Aorta (tissue), 5 donors: ENCODE measurements at places on chromosomes 6 and 20.

DNA sequence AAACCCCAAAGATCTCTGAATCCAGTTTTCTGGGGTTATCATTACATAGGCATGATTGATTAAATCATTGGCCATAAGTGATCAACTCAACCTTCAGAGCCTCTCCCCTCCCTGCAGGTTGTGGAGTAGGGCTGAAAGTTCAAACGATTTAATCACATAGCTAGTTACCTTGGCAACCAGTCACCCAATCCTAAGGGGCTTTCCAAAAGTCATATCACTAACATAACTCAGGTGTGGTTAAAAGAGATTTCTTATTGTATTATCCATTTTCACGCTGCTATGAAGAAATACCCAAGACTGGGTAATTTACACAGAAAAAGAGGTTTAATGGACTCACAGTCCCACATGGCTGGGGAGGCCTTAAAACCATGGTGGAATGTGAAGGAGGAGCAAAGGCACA is 935.1 kb upstream of the SLC35B3 start:
- no peaks in the 10 kb centered on the region for H3K4me1 ChIP-seq
- H3K27ac ChIP-seq = no peak overlapping the region
- no peak for DNase-seq
- H3K27me3 ChIP-seq = no peaks in the 10 kb centered on the region
- H3K4me3 ChIP-seq = no peak overlapping the region

GRCh38 chr6:52904562-52905279 is 4.8 kb downstream of the GSTA3 start:
- H3K4me1 ChIP-seq = no peaks in the 10 kb centered on the region
- H3K27me3 ChIP-seq = no peaks in the 10 kb centered on the region
- H3K4me3 ChIP-seq = no peak overlapping the region
- DNase-seq = no peak
- no peaks in the 10 kb centered on the region for H3K36me3 ChIP-seq

DNA sequence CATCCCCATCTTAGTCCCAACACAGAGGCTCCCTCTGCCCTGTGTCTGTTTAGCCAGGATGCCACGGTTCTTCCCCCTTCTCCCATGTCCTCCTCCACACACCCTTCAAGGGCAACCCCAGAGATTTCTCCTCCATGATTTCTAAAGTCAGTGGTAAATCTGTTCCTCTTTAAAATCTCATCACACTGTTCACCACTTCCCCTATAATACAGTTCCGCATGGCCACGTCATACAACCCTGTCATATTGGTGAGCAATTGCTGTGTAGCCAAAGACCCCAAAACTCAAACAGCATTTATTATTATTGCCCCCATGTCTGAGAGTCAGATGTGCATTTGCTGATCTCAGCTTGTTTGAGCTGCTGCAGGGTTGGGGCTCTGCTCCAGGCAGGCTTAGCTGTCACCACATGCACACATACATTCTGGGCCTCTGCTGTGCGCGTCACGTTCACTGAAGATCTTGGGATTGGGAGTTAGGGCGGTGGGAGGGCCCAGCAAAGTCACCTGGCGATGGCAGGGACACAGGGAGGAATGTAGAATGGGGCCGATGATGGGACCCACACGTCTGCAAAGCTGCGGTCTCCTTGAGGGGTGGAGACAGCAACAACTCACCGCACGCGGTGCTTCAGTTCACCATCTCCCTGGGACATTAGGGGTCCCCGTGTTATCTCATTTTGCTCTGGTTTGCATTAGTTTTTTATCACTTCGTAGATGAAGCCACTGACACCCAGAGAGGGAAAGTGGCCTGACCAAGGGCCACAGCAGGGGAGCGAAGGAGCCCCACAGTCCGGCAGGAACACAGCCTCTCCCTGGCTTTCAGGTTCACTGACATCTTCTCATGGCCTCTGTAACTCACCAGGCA is 36.9 kb upstream of the CD93 start:
- H3K4me3 ChIP-seq = no peak overlapping the region
- no peak overlapping the region for H3K27ac ChIP-seq
- no peaks in the 10 kb centered on the region for H3K36me3 ChIP-seq
- H3K4me1 ChIP-seq = no peaks in the 10 kb centered on the region

- DNase-seq = no peak
- no peaks in the 10 kb centered on the region for H3K4me1 ChIP-seq
- no peak overlapping the region for H3K4me3 ChIP-seq
- H3K27ac ChIP-seq = no peak overlapping the region
Observed at GRCh38 chr6:31614075-31614619, 887 bp upstream of the AIF1 start.

DNA sequence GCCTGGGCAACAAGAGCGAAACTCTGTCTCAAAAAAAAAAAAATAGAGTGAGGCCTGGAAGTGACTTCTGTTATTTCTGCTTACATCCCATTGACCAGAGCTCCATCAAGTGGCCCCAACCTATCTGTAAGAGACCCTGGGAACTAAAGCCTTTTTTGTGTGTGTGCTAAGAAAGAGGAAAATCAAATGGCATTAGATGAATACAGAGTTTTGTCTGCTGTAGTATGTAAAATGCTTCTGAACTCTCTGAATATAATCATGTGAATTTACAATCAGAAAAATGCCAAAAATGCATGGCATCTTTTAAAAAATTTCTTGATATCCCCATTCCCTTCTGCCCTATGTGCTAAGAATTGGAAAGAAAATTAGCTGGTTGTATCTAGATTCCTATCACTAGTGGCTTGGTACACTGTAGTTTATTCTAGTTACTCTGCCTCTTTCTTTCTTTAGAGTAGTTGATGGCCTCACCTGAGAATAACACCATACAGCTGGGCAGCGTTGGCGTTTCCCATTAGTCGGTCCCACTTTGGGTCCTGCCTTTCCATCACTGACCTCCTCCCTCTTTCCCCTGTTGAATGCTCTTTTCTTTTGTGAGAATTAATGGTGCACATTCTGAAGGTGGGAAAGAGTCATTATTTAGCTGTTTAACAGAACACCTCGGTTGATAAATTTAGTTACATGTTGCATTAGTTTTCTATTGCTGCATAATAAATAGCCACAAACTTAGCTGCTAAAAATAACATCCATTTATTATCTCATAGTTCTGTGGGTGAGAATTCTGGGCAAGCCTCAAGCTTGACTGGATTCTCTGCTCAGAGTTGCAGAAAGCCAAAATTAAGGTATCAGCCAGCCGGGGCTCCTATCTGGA is 38.2 kb downstream of the SAMD5 start:
- no peak overlapping the region for H3K4me3 ChIP-seq
- no peak overlapping the region for H3K27ac ChIP-seq
- H3K36me3 ChIP-seq = no peaks in the 10 kb centered on the region
- H3K27me3 ChIP-seq = no peaks in the 10 kb centered on the region
- H3K4me1 ChIP-seq = no peaks in the 10 kb centered on the region

- no peaks in the 10 kb centered on the region for H3K27me3 ChIP-seq
- no peak overlapping the region for H3K27ac ChIP-seq
- no peak for DNase-seq
- no peaks in the 10 kb centered on the region for H3K36me3 ChIP-seq
- no peak overlapping the region for H3K4me3 ChIP-seq
Observed at GRCh38 chr6:152571089-152571488, 66.1 kb downstream of the SYNE1 start.

GRCh38 chr6:149482545-149483333 is 2.1 kb downstream of the ZC3H12D start:
- no peak overlapping the region for H3K27ac ChIP-seq
- no peaks in the 10 kb centered on the region for H3K27me3 ChIP-seq
- H3K36me3 ChIP-seq = no peaks in the 10 kb centered on the region
- DNase-seq = no peak
- H3K4me1 ChIP-seq = no peaks in the 10 kb centered on the region
- no peak overlapping the region for H3K4me3 ChIP-seq

- no peak overlapping the region for H3K4me3 ChIP-seq
- H3K4me1 ChIP-seq = no peaks in the 10 kb centered on the region
- peak; percentile 82 for DNase-seq
- no peaks in the 10 kb centered on the region for H3K27me3 ChIP-seq
Observed at GRCh38 chr20:31608251-31608945, 3.3 kb downstream of the ID1 start.

GRCh38 chr20:64130876-64131275 is 23.5 kb upstream of the NPBWR2 start:
- DNase-seq = peak; percentile 4
- no peaks in the 10 kb centered on the region for H3K36me3 ChIP-seq

DNA sequence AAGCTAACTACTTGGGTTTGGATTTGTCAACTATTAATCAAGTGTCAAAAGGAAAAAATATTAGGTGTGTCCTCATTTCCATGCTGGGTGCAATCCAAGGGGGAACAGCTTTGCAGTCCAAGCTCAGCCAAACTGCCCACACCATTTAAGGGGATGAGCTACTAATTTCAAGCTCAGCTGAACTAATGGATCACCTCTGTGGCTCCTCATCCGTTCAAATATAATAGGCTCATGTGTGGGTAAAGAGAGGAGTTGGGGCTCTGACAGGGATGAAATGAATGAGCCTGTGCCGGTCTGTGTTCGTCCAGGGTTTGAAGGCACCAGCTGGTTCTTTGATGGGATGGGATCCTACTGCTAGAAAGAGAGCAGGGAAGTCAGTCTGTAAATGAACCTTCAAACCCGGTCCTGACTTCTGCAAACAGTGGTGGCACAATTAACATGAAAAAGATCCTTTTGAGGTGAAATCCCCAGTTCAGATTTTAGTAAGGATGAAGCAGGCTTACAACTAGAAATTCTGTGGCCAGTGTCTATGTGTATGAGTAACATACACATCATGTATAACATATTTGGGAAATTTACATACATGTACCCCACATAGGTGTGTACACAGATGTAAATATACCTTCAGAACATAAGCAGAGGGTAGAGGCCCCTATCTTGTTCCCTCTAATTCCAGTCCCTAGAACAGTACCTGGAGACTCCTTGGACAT is 41.9 kb downstream of the TTI1 start:
- H3K27me3 ChIP-seq = no peaks in the 10 kb centered on the region
- no peak for DNase-seq
- no peak overlapping the region for H3K4me3 ChIP-seq
- H3K27ac ChIP-seq = no peak overlapping the region
- H3K4me1 ChIP-seq = no peaks in the 10 kb centered on the region

DNA sequence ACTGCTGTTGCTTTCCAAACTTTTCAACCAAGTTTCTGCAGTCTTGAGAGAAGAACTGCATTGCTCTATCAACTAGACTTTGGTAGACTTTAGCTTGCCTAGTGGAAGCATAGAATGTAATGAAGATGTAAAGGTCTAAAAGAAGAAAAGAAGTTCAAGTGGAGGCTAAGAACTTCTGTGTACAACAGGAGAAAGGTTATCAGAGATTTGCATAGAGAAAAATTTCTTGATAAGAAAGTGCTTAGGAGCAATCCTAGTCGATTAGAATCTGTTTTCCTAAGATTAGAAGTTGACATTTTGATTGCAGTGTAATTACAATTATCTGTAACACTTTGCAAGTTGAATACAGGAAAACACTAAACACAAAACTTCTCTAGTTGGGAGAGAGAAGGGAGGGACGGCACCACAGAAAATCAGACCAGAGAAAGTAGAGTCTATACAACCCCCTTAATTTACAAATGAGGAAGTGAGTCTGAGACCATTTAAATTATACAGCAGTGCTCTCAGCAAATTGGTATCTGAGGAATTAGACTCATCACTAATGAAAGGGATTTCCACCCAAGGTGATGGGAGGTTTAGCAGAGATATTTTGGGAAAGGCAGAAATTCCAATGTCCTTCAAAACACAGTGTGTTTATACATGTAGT is 194.3 kb upstream of the MARCKS start:
- H3K4me3 ChIP-seq = no peak overlapping the region
- H3K4me1 ChIP-seq = no peaks in the 10 kb centered on the region
- H3K27me3 ChIP-seq = no peaks in the 10 kb centered on the region
- H3K36me3 ChIP-seq = no peaks in the 10 kb centered on the region
- no peak overlapping the region for H3K27ac ChIP-seq

- no peaks in the 10 kb centered on the region for H3K36me3 ChIP-seq
- no peaks in the 10 kb centered on the region for H3K27me3 ChIP-seq
- DNase-seq = no peak
- H3K4me1 ChIP-seq = no peaks in the 10 kb centered on the region
- no peak overlapping the region for H3K27ac ChIP-seq
Observed at GRCh38 chr6:5693225-5694145, 313.2 kb downstream of the NRN1 start.

GRCh38 chr6:158069800-158070195 is 88.1 kb downstream of the SYNJ2 start:
- no peak for DNase-seq
- no peaks in the 10 kb centered on the region for H3K27me3 ChIP-seq
- H3K27ac ChIP-seq = no peak overlapping the region
- no peaks in the 10 kb centered on the region for H3K4me1 ChIP-seq
- no peak overlapping the region for H3K4me3 ChIP-seq

- H3K4me1 ChIP-seq = no peaks in the 10 kb centered on the region
- peak overlapping the region; percentile 93 for H3K4me3 ChIP-seq
- peak overlapping the region; percentile 58 for H3K27ac ChIP-seq
- DNase-seq = peak; percentile 97
Observed at GRCh38 chr6:42890311-42891198, 11.1 kb downstream of the RPL7L1 start.

DNA sequence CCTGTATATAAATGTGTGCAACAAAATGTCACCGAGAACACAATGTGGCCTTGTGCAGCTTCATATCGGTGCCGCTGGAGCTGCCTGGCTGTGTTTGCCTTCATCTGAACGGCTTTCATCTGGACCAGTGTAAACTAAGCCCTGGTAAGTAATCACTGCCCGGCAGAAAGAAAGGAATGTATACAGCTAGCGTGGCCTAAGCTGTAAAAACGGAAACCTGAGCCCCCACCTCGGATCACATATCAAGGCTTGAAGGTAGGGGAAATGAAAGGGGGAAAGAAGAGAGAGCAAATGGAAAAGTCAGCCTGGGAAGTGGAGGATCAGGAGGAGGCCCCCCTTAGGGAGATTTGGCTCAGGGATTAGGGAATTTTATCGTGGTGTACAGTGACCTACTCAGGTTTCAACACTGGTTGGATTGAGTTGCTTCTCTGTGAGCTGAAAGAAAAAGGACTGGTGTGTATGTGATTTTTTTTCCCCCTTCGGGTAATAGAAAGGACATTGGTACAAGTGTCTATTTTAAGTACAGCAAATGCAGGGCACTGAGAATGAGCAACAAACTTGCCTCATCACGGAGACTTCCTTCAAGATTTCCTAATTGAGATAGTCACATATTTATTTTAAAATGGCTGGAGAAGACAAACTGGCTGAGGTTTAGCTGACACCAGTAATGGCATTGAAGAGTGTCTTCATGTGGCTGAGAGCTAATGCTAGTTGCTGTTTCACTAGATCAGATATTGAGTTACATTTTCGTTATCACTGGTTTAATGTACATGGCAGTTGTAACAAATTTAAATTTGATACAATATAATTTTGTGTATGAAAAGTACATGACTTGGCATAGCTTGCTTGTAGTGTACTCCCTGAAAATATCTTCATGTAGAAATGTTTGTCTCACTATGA is 3.5 kb downstream of the SOBP start:
- H3K4me3 ChIP-seq = peak overlapping the region; percentile 58
- H3K27me3 ChIP-seq = no peaks in the 10 kb centered on the region
- no peak for DNase-seq
- H3K4me1 ChIP-seq = peaks cover 1% of the 10 kb centered on the region
- peak overlapping the region; percentile 37 for H3K27ac ChIP-seq

- H3K4me3 ChIP-seq = no peak overlapping the region
- H3K36me3 ChIP-seq = peaks cover 8% of the 10 kb centered on the region
- H3K27me3 ChIP-seq = no peaks in the 10 kb centered on the region
- no peak overlapping the region for H3K27ac ChIP-seq
- no peak for DNase-seq
Observed at GRCh38 chr20:25453035-25453810, 45.8 kb downstream of the GINS1 start.
